ENCODE measurements at places on chromosomes 16 and 17.

DNA sequence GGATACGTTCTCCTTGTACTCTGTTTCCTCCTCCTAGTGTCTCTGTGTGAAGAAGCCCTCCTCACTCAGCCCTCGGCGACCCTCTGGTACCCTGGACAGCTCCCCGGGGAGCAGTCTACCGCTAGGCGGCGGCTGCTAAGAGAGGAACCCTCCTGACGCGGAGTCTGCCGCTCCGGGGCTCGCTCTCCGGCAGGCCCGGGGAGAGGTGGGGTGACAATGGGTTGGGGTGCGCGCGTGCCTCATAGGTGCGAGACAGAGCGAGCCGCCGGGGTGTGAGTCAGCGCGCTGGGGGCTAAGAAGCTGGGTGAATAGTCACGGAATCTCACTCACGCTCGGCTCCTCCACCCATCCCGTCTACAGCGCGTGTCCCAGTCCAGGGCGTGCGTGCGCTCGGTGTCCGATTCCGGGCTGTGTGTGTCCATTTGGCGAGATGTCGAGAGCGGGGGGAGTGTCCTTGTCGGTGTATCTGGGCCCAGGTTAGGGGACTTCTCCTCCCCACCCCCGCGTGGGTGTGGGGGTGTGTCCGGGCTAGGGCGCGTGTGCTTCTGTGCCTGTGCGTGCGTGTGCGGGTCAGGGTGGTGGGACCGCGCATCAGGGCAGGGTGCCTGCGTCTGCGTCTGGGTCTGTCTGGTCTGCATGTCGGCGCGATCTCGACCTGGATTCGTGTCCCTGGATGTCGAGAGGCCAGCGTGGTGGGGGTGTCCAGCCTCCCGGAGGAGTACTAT is 577 bp upstream of the HS3ST2 start:
- ATAC-seq, result peak; percentile 90

- peak; percentile 24 for ATAC-seq
Measured at GRCh38 chr17:64156670-64157069, 26.7 kb upstream of the ERN1 start.

DNA sequence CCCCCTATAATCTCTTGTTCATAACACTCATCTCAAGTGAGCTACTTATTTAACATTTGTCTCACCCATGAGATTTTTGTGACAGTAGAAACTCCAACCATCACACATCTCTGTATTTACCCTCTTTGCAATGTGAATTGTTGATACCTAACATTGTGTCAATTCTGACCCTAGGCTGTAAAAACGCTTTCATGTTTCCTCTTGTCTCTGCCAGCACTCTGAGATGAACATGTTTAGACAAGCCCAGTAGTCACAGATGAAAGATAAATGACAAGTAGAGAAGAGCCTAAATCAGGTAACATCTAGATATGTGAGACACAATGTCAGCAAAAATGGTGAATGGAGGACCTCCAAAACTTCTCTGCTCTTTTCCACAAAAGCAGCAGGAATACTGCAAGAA is 1254.5 kb upstream of the GOT2 start:
- no peak for ATAC-seq

- no peak for ATAC-seq
Measured at GRCh38 chr17:80693511-80693910, 148.9 kb downstream of the RPTOR start.

GRCh38 chr17:4565209-4566141 is 5.1 kb upstream of the GGT6 start:
- ATAC-seq, result peak; percentile 94

GRCh38 chr16:23148513-23149266 is 562 bp downstream of the USP31 start:
- peak; percentile 9 for ATAC-seq

DNA sequence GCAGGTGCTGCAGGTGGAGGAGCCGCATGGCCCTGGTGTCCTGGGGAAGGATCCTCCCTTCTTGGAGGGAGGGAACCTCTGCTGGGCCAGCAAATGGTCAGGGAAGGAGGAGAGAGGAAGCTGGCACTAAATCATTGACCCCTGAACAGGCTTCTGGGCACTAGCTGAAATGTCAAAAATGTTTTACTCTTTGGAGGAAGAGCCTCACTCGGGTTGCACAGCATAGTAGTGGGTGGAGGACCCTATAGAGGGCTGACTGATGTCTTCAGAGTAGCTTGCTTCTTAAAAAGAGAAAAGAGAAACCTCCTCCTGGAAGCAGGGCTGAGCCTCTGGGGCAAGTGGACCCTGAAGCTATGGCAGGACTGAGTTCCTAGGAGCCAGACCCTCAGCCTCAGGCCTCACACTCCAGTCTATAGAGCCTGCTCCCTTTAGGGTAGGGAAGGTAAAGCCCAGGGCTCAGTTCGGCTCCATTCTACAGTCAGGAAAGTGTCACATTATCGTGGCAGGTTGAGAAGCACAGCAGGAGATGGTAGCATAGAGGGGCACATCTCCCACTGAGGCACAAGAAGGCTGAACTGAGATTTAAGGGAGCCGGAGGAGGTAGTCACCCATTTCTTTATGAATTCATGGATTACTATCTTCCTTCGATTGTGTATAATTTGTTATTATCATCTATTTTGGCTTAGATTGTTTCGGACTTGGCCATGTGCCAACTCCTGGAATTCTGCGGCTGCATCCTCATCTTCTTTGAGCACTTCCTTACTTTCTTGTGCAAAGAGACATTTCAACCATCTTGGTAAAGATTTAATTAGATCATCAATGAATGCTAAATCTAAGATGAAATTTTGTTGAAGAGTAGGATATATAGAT is 7.3 kb upstream of the CUEDC1 start:
- no peak for ATAC-seq

GRCh38 chr16:58038219-58038641 is 12.7 kb downstream of the MMP15 start:
- no peak for ATAC-seq

- ATAC-seq, result no peak
Measured at GRCh38 chr17:61453566-61454380, 1.6 kb downstream of the TBX4 start.

GRCh38 chr17:49691086-49691676 is 13.3 kb upstream of the SPOP start:
- ATAC-seq, result no peak

DNA sequence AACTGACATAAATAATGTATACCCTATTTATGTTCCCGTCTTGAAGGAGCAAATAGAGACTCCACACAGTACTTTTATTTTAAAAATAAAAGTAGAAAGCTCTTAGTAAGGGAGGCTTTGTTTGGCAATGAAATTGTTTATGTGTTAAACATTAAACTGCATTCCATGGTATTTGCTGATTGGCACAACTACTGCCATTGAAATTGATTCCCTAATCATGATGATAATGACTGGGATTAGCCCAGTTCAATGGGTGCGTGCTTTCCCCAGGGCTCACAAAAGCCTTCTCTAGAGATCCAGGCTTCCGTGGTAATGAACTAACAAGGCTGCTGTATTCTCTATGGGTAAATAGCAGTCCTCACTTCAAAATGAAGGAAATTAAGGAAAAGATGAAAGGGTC is 67.5 kb downstream of the GPRC5B start:
- no peak for ATAC-seq

DNA sequence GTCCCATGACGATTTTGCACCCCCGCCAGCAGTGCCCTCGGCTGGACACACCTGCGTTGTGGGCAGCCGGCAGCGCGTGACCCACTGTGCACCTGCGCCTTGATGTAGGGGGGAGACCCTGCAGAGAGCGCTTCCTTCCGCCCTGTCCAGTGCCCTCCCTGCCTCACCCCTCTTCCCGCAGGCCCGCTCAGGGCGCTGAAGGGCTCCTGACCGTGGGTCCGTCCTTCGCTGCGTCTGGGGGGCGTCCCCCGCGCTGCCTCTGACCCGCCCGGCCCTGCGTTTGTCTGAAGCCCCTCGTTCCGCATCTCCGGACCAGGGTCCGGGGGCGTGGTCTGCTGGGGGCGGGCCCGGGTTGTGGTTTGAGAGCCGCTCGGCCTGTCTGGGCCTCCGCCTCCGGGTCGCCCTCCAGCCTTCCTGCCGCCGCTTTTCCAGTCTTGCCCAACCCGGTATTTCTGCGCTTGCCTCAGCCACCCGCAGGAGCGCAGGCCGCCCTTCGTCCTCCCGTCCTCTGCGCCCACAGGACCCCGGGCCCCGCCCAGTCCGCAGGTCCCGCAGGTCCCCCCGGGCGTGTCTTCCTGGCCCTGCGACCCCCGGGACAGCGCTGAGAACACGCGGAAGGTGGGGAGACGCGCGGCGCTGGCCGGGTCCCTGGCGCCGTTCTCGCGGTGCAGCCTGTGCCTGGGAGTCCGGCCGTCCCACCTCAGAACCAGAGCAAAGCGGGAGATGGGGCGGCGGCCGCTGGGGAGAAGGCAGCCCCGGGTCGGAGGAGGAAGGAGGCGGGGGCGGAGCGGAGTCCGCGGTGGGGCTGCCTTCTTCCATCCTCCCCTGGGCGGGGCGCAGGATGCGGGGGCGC is 4.0 kb upstream of the IL17C start:
- no peak for ATAC-seq

GRCh38 chr16:86661706-86662105 is 83.4 kb downstream of the FOXL1 start:
- peak; percentile 70 for ATAC-seq

GRCh38 chr17:72462814-72463213 is 342.0 kb downstream of the SOX9 start:
- no peak for ATAC-seq

DNA sequence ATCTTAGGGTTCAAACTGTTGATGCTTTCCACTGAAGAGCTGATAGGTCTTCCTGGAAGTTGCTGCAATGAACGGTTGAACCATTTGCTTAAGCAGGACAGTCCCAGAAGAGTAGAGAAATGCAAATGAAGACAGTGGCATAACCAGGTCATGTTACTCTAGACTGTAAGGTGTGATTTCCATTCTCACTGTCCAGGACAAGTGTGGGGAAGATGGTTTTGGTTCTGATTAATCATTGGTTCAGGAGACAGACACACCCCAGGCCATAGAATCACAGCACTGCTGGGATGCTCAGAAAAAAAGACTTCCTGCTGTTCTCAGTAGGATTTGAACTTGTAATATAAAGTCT is 34.8 kb upstream of the XYLT2 start:
- ATAC-seq, result no peak

DNA sequence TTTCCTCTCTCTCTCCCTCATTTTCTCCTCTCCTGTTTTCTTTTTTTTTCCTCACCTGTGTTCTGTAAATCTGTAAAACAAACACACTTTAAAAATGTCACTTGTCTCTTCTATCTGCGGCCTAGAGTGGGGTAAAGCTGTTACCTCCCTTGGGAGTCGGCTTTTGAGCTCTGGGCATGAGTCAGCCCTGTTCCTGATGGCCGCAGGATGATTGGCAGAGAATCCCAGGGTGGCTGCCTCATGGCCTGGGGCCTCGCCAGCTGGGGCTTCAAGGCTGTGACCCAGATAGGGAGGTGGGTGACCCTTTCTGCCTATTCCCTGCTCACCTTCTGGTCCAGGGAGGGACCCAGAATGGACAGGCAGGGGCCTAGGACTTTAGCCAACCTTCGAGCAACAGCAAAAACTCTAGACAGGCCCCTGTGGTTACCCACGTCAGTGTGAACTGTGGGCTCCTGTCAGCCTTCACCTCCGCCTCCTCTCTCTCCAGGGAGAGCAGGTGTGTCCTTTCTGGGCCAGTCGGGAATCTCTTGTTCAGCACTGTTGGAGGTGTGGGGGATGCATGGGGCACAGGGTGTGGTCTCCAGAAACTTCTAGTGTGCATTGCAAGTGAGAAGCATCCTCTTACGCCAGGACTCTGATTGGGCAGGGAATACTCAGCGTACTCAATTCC is 87.4 kb downstream of the RAP1GAP2 start:
- ATAC-seq, result peak; percentile 95

DNA sequence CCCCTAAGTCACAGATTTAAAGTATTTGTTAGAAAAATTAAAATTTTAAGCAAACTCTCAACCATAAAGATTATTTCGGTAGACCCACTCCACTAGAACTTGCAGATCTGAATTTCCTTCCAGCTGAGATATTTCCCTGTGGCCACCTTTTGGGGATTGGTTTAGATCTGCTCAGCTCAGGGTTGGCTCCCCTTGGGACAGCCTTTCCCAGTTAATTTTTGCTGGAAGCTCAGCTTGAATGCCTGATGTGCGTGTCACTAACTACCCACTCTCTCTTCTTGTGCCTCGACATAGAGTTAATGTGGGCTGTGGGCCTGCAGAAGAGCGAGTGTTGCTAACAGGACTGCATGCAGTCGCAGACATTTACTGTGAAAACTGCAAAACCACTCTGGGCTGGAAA is 57.6 kb downstream of the YPEL2 start:
- ATAC-seq, result no peak

- ATAC-seq, result no peak
Measured at GRCh38 chr16:5379954-5380353, 282.4 kb upstream of the EEF2KMT start.

DNA sequence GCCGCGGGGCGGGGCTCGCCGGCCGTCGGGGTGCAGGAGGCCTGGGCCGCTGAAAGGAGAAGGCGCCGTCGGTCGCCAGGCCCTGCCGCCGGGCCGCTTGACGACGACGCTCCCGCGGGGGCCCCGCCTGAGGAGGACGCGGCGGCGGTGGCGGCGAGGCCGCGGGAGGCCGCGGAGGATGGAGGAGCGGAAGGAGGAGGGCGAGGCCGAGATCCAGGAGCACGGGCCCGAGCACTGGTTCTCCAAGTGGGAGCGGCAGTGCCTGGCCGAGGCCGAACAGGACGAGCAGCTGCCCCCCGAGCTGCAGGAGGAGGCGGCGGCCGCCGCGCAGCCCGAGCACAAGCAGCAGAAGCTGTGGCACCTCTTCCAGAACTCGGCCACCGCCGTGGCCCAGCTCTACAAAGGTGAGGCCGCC is 430 bp downstream of the HAPSTR1 start:
- no peak for ATAC-seq

- no peak for ATAC-seq
Measured at GRCh38 chr16:66228792-66229191, 137.7 kb upstream of the CDH5 start.
